ENCODE measurements at places on chromosomes 11 and 22.

- DNase-seq: no peak
These were observed 7.1 kb upstream of the MGAT3 start for GRCh38 chr22:39449708-39450107.

DNA sequence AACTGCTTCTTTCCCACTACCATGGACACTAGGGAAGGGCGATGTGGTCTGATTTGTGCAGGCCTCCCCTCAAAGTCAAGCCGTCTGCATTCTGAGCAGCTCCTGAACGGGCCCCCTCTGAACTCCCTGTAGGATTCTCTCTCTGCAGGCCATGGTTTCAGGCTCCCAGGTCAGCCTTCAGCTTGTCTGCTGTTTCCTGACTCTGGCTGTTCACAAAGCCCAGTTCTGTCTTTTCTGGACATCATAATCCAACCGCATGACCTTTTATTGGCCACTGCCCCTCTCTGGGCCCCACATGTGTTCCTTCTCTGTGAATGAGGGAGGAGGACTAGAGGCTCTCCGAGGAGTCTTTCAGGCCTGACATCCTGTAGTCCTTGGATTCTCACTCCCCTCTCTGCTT lies 161.0 kb downstream of the FEZ1 start:
- DNase-seq: no peak

- DNase-seq: no peak
These were observed 35.0 kb downstream of the RAB30 start for GRCh38 chr11:83036701-83037100.

GRCh38 chr22:50456466-50457234 lies 18.2 kb downstream of the SBF1 start:
- DNase-seq: no peak

DNA sequence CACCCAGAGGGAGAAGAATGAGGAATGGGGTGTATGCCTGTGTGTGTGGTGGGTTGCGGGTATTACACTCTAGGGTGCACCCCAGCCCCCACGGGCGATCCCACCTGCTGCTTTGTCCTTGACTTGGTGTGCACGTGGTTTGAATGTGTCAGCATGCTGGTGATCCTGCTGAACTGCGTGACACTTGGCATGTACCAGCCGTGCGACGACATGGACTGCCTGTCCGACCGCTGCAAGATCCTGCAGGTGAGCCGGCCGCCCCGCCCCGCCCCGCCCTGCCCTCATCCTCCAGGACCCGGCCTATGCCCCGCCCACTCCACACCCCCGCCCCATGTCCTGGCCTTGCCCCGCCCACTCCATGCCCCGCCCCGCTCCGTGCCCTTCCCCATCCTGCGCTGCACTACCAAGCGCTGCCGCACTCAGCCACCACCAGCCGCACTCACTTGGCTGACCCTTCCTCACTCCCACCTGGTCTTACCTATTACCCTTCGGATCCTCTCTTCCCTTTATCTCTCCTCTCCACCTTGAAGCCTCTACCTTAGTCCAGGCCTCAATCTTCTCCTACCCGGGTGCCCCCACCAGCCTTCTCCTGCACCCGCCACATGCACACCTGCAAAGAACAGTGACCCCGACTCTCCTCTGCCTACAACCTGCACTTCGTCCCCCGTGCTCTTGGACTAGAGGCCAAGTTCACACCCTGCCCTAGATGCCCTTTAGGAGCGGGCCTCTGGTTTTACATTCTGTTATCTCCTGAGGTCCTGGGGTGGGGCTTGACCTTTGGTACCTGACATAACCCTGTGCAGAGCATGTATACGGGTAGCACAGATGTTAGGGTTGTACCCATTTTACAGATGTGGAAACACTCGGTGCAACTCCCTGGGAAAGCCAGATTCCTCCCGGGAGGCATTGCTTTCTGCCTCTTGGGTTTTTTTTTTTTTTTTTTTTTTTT lies 27.7 kb downstream of the CACNA1I start:
- no peak for DNase-seq

DNA sequence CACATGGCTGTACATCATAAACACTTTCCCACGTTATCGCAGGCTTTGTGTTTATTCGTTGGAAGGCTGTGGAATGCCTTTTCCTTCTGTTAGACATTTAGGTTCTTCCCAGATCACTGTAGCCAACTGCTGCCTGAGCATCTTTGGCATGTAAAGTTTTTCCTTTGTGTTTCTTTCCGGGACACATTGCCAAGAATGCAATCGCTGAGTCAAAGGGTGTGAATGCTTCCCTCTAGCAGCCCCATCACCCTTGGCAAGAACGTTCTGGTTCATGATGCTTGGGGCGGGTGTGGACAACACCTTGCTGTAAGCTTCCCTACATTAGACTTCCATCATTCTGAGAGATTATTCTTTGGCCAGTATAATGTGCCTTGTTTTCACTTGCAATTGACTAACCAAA lies 136.2 kb downstream of the OSBP2 start:
- no peak for DNase-seq

Measured in NCI-H1105 treated with DMSO at 0.1 percent for 48 hours (cell line).